Osteocyte (in vitro differentiated cells): ENCODE measurements at places on chromosomes 7 and 10.
A peak's percentile ranks its signal among the peaks of the same experiment; 100 is the strongest.

GRCh38 chr10:99329554-99330346 lies 594 bp downstream of the CNNM1 start:
- peak; percentile 85 for DNase-seq

DNA sequence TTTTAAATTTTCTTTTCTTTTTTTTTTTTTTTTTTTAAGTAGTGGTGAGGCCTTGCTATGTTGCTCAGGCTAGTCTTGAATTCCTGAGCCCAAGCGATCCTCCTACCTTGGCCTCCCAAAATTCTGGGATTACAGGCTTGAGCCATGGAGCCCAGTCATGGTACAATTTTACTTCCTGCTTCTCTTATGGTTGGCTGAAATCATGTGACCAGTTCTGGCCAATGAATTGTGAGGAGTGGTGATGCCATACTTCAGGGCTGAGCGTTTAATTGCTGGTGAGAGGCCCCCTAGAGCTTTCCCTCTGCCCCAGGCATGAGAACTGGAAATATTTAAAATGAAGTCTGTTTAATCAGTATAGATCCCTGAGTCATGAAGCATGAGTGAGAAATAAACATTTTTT lies 22.2 kb upstream of the BAIAP2L1 start:
- DNase-seq = no peak

- no peak for DNase-seq
Measured at GRCh38 chr10:11235771-11236170, 218.1 kb downstream of the CELF2 start.

- DNase-seq = no peak
Measured at GRCh38 chr7:133114519-133114918, 32.6 kb upstream of the CHCHD3 start.

- DNase-seq = no peak
Measured at GRCh38 chr10:130799532-130799931, 512.0 kb downstream of the TCERG1L start.

- DNase-seq = no peak
Measured at GRCh38 chr7:41674505-41675023, 28.3 kb downstream of the INHBA start.

- no peak for DNase-seq
Measured at GRCh38 chr10:119775529-119775928, 49.7 kb downstream of the INPP5F start.

DNA sequence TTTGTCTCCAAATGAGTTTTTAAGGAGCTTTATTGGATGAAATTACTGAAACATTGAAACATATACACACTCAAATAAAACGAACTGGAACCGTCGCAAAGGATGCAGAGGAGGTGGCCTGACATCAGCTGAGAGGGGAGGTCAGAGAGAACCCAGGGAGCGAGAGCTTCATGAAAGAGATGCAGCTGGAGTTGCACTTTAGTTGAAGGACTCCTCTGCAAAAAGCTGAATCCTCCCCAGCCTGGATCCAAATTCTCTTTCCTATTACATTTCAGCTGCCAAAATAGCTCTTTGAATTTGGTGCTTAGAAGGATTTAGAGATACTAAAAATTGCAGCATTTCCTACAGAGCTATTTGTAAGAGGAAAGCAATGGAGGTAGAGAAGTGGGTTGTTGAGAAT lies 140.0 kb upstream of the DPP6 start:
- DNase-seq = no peak
